ENCODE measurements at places on chromosomes 1 and 21. TPM values are rescaled to one million over a fixed set of nuclear protein-coding genes. Genes with fewer than 3 reads are reported as not detected.

OR14K1 gene
- not detected for total RNA-seq

ATPAF1 gene
- 40.5 TPM for total RNA-seq

PDPN gene
- 102 TPM for total RNA-seq

ILDR2 gene
- 1.1 TPM for total RNA-seq

LIN28A gene
- total RNA-seq = not detected

HES3 gene
- not detected for total RNA-seq

SPOCD1 gene
- total RNA-seq = 0.75 TPM

SEC16B gene
- total RNA-seq = 3.2 TPM

TMEM240 gene
- total RNA-seq = 17.3 TPM

DNA sequence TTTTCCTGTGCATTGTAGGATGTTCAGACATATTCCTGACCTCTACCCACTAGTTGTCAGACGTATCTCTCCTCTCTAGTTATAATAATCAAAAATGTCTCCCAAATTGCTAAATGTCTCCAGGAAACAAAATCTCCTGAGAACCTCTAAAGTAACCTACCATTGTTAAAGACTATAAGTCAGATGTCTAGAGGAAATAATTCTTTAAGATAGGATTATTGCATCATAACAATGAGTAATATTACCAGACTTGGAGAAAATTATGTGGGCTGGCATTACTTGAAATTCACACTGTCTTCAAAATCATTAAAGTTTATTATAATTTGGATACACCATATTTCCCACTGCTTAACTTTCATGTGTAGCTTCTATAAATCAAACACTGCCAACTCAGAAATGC, 643.0 kb upstream of the ADGRL2 start:
- H3K27ac ChIP-seq = peak overlapping the region; percentile 24
- H3K4me1 ChIP-seq = peaks cover 38% of the 10 kb centered on the region
- no peak for DNase-seq
- no peaks in the 10 kb centered on the region for H3K36me3 ChIP-seq
- no peak overlapping the region for H3K4me3 ChIP-seq

DNA sequence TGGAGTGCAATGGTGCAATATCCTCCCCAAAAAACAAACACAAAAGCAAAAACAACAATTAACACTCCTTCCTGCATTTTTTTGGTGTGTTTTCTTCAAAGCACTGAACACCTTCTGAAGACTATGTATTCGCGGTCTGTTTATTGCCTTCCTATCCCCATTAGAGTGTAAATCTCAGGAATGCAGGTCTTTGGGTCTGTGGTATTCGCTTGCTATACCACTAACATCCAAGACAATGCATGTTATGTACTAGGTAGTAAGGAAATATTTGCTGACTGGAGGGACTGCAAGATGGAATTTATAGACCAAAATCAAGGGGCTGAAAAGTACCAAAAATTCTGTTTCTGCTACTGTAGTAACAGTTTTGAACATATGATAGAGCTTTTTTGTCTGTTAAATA, 299.4 kb downstream of the RYR2 start:
- DNase-seq = no peak
- peaks cover 11% of the 10 kb centered on the region for H3K4me1 ChIP-seq
- peaks cover 2% of the 10 kb centered on the region for H3K36me3 ChIP-seq
- no peaks in the 10 kb centered on the region for H3K27me3 ChIP-seq

DNA sequence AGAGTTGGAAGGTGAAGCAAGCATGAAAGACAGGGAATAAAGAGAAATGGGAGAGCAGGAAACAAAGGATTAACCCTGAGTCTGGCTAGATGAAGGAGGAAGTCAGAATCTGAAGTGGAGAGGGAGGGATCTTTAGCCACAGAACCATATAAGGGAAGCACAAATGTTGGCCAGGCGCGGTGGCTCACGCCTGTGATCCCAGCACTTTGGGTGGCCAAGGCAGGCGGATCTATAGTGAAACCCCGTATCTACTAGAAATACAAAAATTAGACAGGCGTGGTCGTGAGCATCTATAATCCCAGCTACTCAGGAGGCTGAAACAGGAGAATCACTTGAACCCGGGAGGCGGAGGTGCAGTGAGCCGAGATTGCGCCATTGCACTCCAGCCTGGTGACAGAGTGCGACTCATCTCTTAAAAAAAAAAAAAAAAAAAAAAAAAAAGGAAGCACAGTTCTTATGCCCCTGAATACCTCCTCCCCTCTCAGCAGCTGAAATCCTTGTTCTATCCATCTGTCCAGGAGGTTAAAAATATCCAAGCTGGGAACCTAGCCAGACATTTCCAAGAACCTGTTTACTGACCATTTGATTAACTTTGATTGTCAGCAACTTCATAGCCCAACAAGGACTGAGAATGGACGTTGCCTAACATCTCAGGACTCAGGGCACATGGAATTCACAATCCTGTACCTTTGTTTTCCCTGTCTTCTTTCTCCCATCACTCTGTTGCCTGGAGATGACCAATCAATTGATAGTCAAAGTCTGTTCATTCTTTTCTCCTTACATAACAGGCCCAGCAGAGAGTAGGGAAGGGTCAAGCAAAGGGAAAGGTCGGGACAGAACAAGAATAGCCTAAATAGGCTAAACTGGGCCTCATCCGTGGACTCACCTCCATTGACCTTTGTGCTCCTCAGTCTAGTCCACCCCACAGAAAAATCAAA, 10.6 kb downstream of the TXNIP start:
- H3K4me3 ChIP-seq = no peak overlapping the region
- no peaks in the 10 kb centered on the region for H3K36me3 ChIP-seq
- peak overlapping the region; percentile 82 for H3K27ac ChIP-seq
- no peak for DNase-seq

GRCh38 chr1:27192039-27192529, 37.2 kb upstream of the SLC9A1 start:
- H3K27ac ChIP-seq = no peak overlapping the region
- H3K4me1 ChIP-seq = no peaks in the 10 kb centered on the region
- H3K4me3 ChIP-seq = no peak overlapping the region

- H3K4me3 ChIP-seq = no peak overlapping the region
- H3K27me3 ChIP-seq = no peaks in the 10 kb centered on the region
- H3K27ac ChIP-seq = peak overlapping the region; percentile 67
Measured at GRCh38 chr1:67479146-67479891, 49.1 kb upstream of the SERBP1 start.

DNA sequence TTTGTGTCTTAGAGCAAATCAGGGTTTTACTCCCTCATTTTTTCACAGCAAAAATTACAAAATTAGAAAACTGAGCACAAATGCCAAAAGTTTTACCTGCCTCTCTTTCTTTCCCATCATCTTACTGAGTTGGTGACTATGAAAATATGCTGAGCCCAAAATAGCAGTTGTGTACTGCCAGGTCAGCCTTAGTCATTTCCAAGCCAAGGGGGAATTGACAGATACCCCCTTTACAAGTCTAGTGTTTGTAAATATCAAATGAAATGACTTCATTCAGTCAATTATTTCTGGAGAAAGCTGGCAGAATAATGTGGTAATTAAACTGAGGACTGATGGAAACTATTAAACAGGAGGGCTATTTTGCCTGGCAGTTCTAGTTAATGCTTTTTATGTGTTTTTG, 11.4 kb upstream of the GORAB start:
- no peak overlapping the region for H3K4me3 ChIP-seq
- H3K27me3 ChIP-seq = peaks cover 7% of the 10 kb centered on the region
- DNase-seq = no peak
- no peaks in the 10 kb centered on the region for H3K4me1 ChIP-seq
- H3K36me3 ChIP-seq = no peaks in the 10 kb centered on the region

- H3K27ac ChIP-seq = no peak overlapping the region
- H3K4me1 ChIP-seq = peaks cover 56% of the 10 kb centered on the region
- H3K4me3 ChIP-seq = no peak overlapping the region
- DNase-seq = peak; percentile 22
- peaks cover 19% of the 10 kb centered on the region for H3K27me3 ChIP-seq
Measured at GRCh38 chr1:53586765-53587164, 127.6 kb downstream of the DMRTB1 start.

GRCh38 chr1:64471218-64472039, 1.5 kb downstream of the CACHD1 start:
- peaks cover 36% of the 10 kb centered on the region for H3K27me3 ChIP-seq
- peaks cover 35% of the 10 kb centered on the region for H3K4me1 ChIP-seq
- peak overlapping the region; percentile 86 for H3K4me3 ChIP-seq
- no peaks in the 10 kb centered on the region for H3K36me3 ChIP-seq
- DNase-seq = peak; percentile 31

GRCh38 chr1:95122151-95122697, 5.1 kb downstream of the TLCD4 start:
- peaks cover 23% of the 10 kb centered on the region for H3K27me3 ChIP-seq
- H3K4me1 ChIP-seq = peaks cover 21% of the 10 kb centered on the region
- H3K4me3 ChIP-seq = no peak overlapping the region
- no peak for DNase-seq
- H3K36me3 ChIP-seq = no peaks in the 10 kb centered on the region
- no peak overlapping the region for H3K27ac ChIP-seq

GRCh38 chr1:205226868-205227583, 720 bp upstream of the TMCC2 start:
- H3K36me3 ChIP-seq = no peaks in the 10 kb centered on the region
- peaks cover 35% of the 10 kb centered on the region for H3K4me1 ChIP-seq
- H3K27me3 ChIP-seq = peaks cover 18% of the 10 kb centered on the region
- peak overlapping the region; percentile 78 for H3K27ac ChIP-seq
- DNase-seq = peak; percentile 51

GRCh38 chr1:7824701-7825100, 28.2 kb downstream of the UTS2 start:
- H3K4me1 ChIP-seq = no peaks in the 10 kb centered on the region
- no peak overlapping the region for H3K4me3 ChIP-seq
- peaks cover 27% of the 10 kb centered on the region for H3K36me3 ChIP-seq
- H3K27me3 ChIP-seq = no peaks in the 10 kb centered on the region
- no peak for DNase-seq
- H3K27ac ChIP-seq = no peak overlapping the region

GRCh38 chr1:53715478-53715877, 23.5 kb downstream of the GLIS1 start:
- DNase-seq = peak; percentile 55
- no peaks in the 10 kb centered on the region for H3K36me3 ChIP-seq
- peaks cover 12% of the 10 kb centered on the region for H3K27me3 ChIP-seq
- H3K27ac ChIP-seq = no peak overlapping the region
- H3K4me1 ChIP-seq = no peaks in the 10 kb centered on the region

Measured in mesothelial cell of epicardium (in vitro differentiated cells).